Stimulated activated CD4-positive, alpha-beta T cell treated with anti-CD3 and anti-CD28 coated beads, Interleukin-1b, Interleukin-23, amount 100 ng/mL, for 1 hour (primary cell): ENCODE measurements at places on chromosomes 6 and 20.

DNA sequence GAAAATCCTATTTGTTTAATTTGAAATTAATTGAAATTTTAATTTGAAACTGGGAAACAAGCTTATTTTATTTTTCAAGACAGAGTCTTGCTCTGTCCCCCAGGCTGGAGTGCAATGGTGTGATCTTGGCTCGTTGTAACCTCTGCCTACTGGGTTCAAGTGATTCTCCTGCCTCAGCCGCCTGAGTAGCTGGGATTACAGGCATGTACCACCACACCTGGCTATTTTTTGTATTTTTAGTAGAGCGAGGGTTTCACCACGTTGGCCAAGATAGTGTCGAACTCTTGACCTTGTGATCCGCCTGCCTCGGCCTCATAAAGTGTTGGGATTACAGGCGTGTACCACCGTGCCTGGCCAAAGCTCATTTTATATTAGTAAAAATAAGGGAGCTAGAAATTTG, 4.2 kb downstream of the SRSF3 start:
- DNase-seq, result no peak

GRCh38 chr20:15789079-15789478, 784.2 kb downstream of the KIF16B start:
- DNase-seq, result no peak

DNA sequence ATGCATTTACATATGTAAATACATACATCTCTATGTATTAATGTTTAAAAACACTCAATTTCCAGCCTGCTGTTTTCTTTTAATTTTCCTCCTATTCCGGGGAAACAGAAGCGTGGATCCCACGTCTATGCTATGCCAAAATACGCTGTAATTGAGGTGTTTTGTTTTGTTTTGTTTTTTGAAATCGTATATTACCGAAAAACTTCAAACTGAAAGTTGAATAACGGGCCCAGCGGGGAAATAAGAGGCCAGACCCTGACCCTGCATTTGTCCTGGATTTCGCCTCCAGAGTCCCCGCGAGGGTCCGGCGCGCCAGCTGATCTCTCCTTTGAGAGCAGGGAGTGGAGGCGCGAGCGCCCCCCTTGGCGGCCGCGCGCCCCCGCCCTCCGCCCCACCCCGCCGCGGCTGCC, 355 bp upstream of the BMP2 start:
- DNase-seq, result no peak

DNA sequence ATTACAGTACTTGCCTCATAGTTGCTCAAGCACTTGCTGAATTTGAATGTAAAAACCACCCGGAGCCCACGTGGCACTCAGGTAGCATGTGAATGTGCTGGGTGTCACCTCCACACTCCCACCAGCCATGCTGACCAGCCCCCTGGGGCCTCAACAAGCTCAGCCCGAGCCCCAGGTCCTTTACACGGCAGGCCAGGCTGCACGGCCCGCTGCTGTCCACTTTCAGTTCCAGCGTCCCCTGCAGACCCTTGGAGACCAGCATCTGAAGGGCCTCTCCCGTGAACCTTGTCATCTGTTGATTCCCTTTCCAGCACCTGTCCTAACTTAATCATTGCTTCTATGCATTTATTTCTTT, 33.3 kb upstream of the ZBP1 start:
- DNase-seq, result no peak

DNA sequence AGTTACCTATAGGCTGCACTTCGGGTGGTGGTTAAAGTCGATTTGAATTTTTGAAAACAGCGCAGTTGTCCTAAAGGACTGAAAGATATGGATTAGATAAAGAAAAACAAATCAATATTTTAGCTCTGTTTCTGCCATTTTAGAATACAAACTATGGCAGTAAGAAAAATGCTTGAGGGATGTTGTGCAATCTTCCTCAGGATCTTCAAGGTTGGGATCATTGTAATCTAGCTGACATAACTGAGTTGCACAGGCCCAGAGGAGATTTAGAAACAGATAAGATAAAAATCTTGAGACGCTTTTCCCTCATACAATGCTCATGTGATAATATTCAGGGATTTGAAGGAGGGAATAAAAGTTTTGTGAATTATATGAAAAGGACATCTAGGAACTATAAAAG, 926 bp downstream of the PEX3 start:
- no peak for DNase-seq
